ENCODE measurements at places on chromosomes 6 and 20.

DNA sequence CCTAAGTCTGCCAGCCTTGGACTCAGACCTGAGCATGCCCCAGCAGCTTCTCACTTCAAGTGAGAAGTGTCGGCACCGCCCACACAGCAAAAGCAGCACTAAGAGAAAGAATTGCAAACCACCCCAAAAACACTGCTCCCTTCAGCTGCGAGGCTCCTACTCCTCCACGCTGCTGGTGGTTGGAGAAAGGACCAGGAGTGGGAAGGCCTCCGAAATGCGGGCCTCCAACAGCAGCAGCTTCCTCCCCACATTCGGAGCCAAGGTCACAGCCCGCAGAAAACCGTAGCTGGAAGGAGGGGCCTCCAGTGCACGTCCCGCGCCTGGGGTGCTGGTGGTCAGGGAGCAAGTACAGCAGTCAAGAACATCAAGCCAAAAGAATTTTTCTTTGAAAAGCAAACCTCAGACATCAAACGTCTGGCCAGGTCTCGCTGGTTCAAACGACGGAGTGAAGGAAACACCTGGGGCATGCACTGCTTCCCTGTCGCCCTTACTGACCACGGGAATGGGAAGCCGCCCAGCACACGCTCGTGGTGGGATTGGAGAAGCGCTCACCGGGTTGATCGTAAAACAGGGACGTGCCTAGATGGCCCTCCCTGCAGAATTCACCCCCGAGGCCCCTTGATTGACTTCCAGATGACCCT lies 185.6 kb upstream of the CST7 start:
- DNase-seq: no peak

- DNase-seq: peak; percentile 4
These were observed 1.7 kb downstream of the MUCL3 start for GRCh38 chr6:30942338-30943060.

GRCh38 chr6:37257634-37258404 lies at the start of the genes TBC1D22B and TMEM217:
TSS of gene TBC1D22B (plus strand) at chr6:37257772. CDS start at chr6:37257918, 146 bp downstream.
TSS of gene TMEM217 (minus strand) at chr6:37258144. CDS start at chr6:37219030, 39,114 bp downstream.
- DNase-seq: peak; percentile 92

DNA sequence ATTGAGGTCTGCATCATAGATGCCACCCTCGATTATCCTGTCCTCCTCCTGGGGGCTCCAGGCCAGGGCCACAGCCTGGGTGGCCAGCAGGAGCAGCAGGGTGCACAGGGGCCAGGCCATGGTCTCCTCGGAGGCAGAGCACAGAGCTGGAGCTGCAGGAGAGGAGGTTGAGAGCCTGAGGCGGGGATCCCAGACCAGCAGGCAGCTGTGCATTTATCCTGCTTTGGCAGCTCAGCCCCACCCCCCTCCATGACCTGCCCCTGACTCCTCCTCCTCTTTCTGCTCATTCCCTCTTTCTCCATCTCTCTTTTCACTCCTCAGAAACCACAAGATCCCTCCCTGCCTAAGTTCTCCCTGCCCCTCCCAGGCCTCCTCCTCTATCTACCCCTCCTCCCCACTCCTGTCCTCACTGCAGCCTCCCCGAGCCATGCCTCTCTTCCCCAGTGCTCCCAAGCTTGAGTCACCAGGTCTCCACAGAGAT lies at the start of gene CST2:
CST2 (minus strand) TSS at position 189 of the 481 bp plus-strand sequence; CDS start at position 120, 69 bp downstream.
- no peak for DNase-seq

DNA sequence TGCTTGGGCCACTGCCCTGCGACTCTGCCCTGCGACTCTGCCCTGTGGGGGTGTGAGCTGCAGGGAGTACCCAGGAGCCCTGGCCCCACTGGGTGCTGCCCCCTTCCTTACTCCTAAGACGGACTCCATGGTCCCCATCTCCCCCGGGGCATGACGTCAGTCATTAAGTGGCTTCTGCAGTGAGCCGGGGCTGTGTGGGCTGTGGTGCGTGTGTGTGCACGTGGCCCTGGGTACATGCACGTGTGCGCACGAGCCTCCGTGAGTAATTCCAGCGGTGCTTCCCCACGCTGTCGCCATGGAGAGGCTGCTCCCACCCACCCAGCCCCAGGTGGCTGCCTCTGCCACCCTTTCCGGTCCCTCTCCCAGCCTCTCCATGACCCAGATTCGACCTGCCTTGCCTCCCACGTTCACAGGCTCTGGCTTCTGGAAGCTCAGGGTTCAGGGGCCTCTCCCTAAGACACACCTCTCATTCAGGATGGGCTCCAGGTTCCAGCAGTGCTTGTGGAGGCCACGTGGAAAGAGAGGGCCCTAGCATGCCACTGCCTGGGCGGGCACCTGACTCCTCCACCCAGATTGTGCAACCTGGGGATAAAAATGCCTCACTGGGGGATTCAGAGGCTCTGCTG lies 88.3 kb downstream of the DLGAP4 start:
- no peak for DNase-seq

DNA sequence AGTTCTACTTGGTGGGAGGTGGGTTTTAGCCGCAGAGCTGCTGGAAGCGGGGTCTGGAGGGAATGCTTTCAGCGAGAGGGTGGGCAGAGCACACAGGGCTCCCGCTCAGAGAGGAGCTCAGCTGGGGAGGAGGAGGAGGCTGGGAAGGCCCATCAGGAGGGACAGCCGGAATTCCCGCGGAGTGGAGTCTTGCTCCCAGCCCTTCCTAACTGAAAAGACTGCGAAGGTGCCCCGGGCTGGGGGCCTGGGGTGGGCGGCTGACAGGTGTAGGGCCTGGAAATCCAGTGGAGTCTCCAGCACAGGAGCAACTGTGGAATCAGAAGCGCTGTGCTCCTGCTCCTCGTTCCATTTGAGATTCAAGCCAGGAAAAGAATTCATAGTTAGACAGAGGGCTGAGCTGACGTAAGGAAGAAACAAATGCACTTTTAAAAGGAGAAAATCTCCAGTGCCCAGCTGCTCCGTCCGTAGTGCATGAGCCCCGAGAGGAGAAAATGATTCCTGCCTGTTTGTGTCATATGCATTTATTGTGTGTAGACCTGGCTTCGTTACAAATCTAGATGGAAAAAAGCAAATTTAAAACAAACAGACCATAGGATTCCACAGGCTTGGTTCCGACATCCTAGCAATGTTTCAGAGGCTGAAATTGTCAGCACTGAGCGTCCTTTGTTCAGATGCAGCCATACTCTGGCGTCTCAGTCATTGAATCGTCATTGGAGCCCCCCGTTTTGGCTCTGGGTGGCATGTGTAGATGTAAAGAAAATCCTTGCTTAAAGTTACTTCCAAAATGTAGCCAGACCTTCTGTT lies 197.7 kb downstream of the SMOC2 start:
- no peak for DNase-seq

DNA sequence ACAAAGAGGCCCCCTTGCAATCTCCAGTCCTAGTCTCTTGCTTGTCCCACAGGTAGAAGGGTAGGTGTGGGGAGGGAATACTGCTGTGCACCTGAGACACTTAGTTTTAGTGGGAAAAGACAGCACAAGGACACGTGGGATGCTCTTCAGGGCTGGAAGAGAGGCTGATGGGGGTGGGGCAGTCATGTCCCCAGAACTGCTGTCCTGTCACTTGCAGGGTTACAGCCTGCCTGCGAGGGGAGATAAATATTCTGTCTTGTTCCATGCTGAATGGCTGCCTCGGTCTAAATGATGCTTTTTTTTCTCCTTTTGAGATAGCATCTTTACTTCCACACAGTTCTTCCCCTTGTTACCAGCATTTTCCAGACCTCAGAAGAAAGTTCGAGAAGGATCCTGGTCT lies 106.2 kb downstream of the SLC24A3 start:
- no peak for DNase-seq

DNA sequence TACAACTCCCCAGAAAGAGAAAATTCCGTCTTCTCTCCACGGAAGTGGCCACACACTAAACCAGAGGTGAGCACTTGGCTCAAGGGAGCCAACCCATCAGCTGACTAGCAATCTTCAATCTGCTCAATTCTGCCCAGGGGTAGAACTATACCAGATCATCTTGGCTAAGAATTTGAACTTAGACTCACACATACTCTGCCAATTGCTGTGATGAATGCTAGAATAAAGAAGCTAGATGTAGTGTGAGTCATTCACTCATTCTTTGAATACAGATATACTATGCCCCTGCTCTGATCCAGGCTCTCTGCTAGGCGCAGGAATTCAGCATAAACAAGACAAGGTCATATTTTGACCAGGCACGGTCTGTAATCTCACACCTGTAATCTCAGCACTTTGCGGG lies 147.9 kb upstream of the SHLD1 start:
- no peak for DNase-seq

- DNase-seq: no peak
These were observed 6.1 kb downstream of the SAMD3 start for GRCh38 chr6:130216620-130217019.

DNA sequence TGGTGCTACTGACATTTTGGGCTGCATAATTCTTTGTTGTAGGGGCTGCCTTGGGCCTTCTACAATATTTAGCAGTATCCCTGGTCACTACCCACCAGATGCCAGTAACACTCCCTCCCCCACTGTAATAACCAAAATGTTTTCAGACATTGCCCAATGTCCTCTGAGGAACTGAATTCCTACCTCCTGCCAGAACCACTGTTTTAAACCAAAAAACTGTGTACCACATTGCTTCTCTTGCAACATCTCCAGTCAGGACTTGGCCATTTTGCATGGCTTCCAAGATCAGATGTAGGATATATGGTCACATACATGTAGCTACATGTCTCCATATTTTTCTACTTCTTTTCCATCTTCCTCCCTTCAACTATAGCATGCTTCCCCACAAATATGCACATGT lies 97.4 kb upstream of the IFNGR1 start:
- DNase-seq: no peak

GRCh38 chr6:104955927-104956730 lies 778 bp upstream of the LIN28B start:
- DNase-seq: no peak

- DNase-seq: no peak
These were observed 53.2 kb downstream of the FAM8A1 start for GRCh38 chr6:17653198-17653882.

DNA sequence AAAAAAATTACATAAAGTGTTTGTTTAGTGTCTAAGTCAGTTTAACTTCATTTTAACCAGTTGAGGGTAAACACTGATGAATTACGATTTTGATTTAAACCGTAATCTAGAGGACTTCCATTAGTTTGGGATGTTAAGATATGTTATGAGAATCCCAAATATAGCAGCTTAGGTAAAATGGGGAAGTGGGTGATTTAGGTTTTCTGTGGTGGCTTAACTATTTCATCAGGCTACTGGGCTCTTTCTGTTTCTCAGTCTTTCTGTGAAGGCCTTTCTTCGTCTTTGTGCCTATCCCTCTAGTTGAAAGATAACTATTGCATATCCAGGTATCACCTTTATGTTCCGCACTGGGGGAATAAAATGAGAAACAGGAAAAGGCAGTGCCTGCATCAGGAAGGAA lies 27.9 kb downstream of the CENPW start:
- no peak for DNase-seq

- no peak for DNase-seq
These were observed 139.8 kb downstream of the ZDHHC14 start for GRCh38 chr6:157520596-157521361.

DNA sequence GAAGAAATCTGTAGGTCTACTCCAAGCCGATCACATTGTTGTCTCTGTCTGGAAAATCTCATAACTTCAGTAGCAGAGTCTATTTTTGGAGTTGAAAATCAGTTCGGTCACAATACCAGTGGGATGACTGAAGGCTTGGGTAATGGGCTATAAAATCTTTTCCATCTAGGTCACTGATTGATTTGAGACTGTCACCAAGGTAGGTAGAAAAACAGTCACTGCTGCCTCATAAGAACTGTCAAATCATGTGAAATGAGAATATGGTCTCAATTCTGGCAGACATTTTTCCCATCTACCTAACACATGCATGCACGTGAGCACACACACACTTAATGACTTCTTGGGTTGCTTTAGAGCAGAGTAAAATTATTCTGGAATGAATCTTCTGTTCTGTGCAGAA lies 1162.8 kb upstream of the CITED2 start:
- no peak for DNase-seq

DNA sequence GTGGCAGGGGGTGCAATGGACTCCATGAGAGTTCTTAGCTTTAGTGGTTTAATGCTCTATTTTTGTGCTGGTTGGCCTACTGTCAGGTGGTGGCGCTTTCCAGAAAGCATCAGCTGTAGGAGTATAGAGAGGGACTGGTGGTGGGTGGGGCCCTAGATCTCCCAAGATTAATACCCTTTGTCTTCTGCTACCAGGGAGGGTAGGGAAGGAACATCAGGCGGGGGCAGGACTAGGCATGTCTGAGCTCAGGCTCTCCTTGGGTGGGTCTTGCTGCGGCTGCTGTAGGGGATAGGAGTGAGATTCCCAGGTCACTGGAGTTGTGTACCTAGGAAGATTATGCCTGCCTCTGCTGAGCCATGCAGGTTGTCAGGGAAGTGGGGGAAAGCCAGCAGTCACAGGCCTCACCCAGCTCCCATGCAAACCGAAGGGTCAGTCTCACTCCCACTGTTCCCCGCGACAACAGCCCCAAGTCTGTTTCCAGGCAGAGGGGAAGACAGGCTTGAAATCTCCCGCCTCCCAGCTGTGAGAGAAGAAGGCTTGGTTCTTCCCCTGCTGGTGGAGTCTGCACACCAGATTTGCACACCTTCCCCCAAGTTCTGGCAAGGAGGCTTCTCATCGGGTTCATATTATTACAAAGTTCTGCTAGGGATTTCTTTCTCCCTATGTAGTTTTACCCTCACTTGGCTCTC lies 46.7 kb upstream of the PKIB start:
- DNase-seq: no peak

DNA sequence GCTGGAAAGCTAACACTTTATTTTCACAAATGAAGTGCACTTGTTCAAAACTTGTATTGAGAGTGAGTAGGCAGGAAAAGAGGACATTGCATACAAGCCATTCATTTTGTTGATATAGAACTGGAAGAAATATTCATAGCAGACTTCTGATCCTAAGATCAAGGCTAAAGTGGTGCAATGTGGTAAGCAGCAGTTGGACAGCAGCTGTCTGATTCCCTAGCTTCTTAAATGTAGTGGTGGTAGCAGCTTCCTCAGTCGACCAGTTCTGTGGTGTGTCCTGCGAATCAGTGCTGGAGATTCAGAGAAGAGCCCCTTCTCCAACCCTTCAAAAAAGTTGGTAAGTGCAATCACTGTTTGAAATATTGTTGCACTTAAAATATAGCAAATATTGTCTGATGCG lies 281.7 kb upstream of the GJE1 start:
- DNase-seq: no peak

DNA sequence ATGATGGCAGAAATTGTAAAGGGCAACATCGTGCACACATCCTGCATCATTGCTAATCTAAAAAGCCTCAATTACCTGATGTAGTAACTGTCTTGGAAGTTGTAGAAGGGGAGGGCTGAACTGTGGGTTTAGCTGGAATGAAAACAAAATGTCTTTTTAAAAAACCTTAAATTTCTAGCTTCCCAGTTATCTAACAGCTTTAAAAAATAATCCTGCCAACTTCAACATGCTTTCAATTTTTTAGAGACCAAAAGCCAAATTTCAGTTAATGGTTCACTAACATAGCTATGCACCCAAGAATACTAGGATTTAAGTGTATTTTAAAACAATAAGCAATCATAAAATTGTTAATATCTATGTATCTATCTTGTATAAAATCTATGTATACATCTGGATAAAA lies 11.9 kb downstream of the CD164 start:
- no peak for DNase-seq

- peak; percentile 19 for DNase-seq
These were observed 298.6 kb downstream of the SYNE1 start for GRCh38 chr6:152338335-152339125.
